ENCODE measurements at places on chromosomes 7 and 10.

DNA sequence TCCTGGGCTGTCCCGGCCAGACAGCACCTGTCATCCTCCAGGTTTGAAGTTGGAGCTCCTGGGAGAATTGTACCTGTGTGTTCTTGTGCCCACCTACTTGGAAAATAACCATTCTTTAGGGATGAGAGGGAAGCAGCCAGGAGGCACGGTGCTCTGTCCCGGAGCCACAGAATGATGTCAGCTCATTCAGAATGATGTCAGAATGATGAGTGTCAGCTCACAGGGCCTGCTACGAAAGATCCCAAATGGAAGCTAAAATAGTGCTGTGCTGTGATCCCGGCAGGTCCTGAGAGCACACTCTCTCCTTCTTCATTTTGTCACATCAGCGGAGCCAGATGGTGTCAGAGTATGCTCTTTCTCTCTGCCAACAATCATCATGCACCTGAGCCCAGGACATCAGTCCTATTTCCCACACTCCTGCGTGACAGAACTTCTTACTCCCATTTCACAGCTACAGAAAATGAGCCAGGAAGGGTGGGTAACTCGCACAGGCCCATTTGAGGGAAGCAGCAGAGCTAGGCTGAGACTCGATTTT, 8.3 kb downstream of the ABCA13 start:
- DNase-seq, result no peak

DNA sequence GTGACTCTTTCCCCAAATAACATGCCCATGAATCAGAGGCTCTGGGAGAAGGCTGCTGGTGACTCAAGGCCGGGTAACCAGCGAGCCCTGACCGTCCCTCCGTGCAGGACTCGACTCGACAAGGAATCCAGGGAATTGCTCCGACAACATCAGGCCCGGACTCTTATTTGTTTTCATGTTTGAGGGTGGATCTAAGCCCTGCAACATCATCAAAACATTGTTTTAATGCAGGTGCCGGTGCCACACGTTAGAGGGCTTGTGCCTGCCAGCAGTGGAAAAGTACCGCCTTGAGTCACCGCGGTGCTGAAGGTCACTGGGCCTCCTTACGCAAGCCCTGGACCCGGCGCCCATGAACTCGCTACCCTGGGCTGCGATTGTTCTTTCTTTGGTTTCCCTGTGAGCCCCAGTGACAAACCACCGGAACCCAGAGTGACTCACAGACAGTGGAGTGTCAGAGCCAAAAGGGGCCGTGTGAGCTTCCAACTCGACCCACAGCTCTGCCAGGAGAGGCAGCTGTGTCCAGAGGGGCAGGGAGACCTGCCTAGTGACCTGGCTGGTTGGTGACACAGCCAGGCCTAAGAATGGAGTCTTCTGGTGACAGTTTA, 139.4 kb upstream of the SHH start:
- DNase-seq, result no peak

- DNase-seq, result no peak
These were observed 227.6 kb upstream of the STEAP1 start for GRCh38 chr7:89926701-89927100.

GRCh38 chr7:50262916-50263690, 41.4 kb upstream of the IKZF1 start:
- no peak for DNase-seq

GRCh38 chr10:35794703-35795102, 152.6 kb upstream of the FZD8 start:
- DNase-seq, result peak; percentile 5

GRCh38 chr10:60732807-60733516, 45.3 kb upstream of the CDK1 start:
- DNase-seq, result no peak

- no peak for DNase-seq
These were observed 14.4 kb upstream of the PANK1 start for GRCh38 chr10:89659143-89660131.

DNA sequence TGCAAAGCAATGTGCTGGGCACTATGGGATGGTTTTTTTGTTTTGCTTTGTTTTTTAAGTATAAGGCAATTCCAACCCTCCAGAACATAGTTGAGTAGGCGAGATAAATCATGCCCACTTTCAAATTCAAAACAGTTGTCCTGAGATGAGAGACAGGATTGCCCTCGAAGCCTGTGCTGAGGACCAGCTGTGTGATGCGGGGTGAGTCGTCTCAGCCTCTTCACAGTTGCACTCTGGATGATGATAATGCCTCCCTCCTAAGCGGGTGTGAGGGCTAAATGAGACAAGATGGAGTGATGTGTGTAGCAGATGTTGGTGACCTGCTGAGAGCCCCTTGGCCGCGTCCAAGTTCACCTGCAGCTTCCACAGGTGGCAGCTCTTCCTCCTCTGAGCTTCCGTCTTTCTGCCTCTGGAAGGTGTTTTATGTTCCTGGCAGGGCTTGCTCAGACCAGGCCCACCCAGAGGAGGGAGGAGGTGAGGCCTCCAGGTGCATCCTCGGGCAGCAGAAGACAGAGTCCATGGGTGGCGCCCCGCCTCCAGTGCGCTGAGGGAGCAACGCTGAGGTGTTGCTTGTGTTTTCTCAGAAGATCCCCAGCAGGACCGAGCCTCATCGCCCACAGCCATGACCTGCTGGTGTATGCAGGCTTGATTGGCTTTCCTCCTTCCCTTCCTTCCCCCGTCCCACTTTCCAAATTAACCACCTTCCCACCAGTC, 30.6 kb downstream of the ECHDC3 start:
- no peak for DNase-seq

- no peak for DNase-seq
These were observed 2.7 kb downstream of the LRRC20 start for GRCh38 chr10:70379581-70380176.

GRCh38 chr10:108633046-108633445, 1290.3 kb downstream of the XPNPEP1 start:
- no peak for DNase-seq

GRCh38 chr7:40810274-40810673, 675.5 kb downstream of the SUGCT start:
- no peak for DNase-seq

DNA sequence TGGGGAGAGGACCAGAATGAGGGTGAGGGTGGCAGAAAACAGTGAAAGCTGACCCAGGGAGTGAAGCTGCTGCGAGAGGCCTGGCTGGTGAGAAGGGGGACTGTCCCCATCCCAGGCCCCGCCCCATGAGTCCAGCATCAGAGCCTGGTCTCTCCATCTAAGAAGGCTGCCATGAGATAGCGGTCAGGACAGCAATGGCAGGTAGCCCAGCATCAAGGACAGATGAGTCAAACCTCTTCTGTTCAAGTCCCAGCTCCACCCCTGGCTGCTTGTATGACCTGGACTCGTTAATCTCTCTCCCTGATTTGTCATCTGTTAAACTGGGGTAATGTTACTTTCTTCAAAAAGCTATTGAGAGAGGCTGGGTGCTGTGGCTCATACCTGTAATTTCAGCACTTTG, 22.2 kb downstream of the GPNMB start:
- no peak for DNase-seq

GRCh38 chr7:28291559-28291958, 111.0 kb upstream of the JAZF1 start:
- DNase-seq, result no peak

GRCh38 chr7:144723301-144723700, 112.6 kb downstream of the TPK1 start:
- DNase-seq, result no peak

DNA sequence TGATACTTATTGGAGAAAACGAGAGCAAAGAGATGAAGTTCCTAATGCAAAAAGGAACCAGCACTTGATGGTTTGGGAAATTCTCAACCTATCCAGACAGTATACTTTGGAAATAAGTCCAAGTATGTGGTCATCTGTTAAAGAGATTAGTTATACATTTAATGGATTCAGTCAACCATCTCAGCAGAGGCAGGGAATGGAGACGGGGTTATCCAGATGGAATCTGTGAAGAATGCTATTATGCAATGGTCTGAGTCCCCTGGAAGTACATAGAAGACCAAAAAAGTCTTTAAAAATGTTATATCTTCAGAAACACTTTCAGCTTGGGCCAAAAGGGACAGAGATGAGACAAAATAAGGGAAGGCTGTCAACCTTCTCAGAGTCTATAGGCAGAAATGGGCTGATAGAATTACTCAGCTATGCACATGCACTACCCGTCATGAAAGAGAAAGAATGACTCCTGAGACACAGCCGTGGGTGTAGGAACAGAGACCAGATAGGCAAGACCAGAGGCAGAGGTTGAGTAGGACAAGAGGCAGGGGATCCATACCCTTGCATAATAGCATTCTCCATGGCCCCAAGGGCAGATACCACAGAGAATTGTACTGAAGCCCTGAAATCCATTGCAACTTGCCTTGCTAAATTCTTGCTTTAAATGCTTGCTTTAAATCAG, 738.8 kb upstream of the POT1 start:
- no peak for DNase-seq

GRCh38 chr7:107959527-107959898, 43.4 kb downstream of the LAMB1 start:
- no peak for DNase-seq

DNA sequence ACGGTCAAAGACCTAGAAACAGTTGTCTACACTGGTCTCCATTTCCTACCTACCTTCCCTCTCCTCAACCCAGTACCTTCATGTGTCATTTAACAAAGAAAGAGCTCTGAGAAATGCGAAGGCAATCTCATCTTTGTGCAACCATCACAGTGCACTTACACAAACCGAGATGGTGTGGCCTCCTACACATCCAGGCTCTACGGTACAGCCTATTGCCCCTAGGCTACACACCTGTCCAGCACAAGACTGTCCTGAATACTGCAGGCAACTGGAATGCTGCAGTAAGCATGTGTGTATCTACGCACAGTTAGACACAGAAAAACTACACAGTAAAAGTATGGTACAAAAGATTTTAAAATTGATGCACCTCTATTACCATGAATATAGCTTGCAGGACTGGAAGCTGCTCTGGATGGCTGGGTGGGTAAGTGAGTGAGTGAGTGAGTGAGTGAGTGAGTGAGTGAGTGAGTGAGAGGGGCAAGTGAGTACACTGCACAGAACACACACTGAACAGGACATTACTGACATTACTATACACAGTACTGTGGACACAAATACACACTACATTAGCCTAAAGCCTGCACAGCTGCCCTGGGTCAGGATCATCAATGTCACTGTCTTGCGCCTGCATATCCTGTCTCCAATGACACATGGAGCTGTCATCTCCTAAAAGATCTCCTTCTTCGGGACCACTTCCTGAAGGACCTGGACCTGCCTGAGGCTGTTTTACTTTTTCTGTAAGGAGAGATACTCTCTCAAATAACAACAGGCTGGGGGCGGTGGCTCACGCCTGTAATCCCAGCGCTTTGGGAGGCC, 18.5 kb downstream of the ITGB1 start:
- DNase-seq, result no peak

DNA sequence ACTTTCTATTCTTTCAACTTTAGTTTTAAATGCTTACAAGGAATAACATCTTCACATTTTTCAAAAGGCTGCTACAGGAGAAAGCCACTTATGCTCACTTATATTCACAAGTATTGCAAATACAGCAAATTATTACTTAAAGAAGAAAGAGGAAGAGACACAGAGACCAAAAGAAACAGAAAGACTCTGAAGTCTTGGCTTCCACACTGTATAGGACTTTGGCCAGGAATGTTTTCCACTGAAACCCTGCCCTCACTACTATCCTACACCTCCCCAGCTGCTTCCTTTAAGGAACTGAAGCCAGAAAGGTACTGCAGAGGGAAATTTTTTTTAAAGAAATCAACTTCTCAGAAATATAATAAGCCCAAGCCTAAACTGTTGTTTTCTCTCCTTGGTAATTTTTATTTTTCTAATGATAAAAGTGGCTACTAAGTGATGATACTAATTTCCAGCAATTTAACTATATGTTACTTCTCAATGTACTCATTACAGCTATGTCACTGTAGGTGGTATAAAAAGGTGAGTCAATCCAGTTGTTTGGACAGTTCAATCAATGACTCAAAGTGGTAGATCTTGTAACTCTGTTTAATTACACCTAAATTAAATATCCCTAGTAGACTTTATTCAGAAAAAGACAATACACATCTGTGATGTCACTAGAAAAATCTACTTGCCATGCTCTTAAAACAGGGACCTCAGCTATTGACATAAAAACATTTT, 231.6 kb downstream of the GRM8 start:
- DNase-seq, result no peak

- DNase-seq, result no peak
These were observed 122.2 kb upstream of the MGMT start for GRCh38 chr10:129344731-129345355.

- no peak for DNase-seq
These were observed 59.0 kb upstream of the CHST15 start for GRCh38 chr10:124152139-124153022.

- DNase-seq, result no peak
These were observed 51.7 kb downstream of the ADCY1 start for GRCh38 chr7:45625714-45626440.

- DNase-seq, result no peak
These were observed 135.3 kb downstream of the HECW1 start for GRCh38 chr7:43247757-43248156.

DNA sequence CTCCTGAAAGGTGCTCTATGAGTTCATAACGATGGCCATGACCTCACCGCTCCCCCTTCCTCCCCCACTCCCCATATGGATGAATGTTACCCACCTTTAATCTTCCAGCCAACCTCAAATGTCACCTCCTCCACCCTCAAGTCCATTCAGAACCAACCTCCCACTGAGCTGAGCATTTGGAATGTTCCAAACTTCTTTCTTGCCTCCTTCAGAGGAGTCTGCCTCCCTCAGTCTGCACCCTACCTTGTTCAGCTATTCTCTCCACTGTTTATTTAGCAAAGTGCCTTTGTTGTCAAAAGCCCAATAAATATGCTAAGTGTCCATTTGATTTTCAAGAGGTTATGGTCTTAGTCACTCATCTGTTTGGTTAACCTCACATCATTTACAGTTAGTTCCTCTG, 22.9 kb upstream of the MTPAP start:
- no peak for DNase-seq

DNA sequence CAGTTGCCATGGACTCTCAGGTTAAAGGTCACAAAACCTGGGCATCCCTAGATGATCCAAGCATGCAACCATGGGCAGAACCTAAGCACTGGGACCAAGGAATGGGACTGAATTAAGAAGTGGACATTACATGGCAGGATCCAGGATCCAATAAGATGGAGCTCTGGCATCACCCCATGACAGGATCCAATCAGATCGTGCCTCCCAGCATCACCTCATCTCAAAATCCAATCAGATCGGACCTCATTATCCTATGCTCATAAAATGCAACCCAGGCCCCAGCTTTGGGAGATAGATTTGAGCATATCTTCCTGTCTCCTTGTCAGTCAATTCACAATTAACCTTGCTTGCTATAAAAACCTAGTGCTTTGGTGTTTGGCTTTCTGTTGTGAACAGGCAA, 616.1 kb downstream of the PARD3 start:
- peak; percentile 27 for DNase-seq

- DNase-seq, result no peak
These were observed 1.5 kb downstream of the SLC25A13 start for GRCh38 chr7:96320442-96320841.

Data from SK-N-DZ (cell line).